T1000 (cell line): ENCODE measurements at places on chromosomes 3 and 15.

DNA sequence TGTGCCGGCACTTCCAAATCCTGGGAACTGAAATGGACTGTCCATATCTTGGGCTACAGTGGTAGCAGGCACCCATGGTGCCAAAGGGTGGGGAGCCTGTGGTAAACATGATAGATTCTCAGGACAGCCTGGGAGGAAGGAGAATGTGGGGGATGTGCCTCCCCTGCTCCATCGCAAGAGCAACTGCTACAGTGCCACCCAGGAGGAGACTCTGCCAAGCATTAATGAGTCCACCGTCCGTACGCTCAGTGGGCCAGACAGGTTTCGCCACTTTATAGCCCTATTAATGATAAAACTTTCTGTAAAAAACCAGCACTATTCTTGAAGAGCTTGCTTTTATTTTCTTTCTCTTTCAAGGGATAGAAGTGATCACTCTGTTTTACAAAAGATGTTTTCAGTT, 75.2 kb downstream of the FMN1 start:
- DNase-seq = no peak

GRCh38 chr3:45599984-45600650, 5.6 kb downstream of the LIMD1 start:
- DNase-seq = no peak

GRCh38 chr3:72567474-72567873, 280.8 kb downstream of the SHQ1 start:
- no peak for DNase-seq

DNA sequence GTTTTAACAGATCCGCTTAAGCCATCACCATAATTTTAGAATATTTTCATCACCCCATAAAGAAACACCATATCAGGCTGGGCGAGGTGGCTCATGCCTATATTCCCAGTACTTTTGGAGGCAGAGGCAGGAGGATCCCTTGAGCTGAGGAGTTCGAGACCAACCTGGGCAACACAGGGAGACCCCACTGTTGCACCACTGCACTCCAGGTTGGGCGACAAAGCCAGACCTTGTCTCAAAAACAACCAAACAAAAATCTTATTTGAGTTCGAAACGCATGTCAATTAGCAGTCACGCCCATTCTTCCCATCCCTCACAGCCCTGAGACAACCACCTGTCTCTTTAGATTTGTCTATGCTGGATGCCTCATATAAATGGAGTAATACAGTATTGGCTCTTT, 119.9 kb downstream of the KLF13 start:
- DNase-seq = no peak

DNA sequence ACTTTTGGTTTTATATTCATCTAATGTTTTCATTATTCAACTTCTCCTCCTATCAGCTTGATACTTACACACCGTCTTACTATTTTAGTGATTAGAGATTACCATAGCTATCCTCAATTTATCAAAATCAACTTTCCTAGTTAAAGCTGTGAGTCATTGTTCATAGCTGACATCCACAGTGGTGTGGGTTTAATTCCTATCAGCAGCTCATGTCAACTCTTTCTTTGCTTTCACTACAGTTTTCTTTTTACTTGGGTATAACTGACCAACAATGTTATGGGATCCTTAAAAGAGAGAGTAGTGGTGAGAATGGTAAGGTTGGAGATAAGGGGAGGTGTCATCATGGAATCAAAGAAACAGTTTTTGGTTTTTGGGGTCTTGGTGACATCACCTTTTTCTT, 112.7 kb downstream of the NFKBIZ start:
- no peak for DNase-seq

- DNase-seq = no peak
Observed at GRCh38 chr3:40268802-40269524, 40.5 kb upstream of the EIF1B start.
